ENCODE measurements at places on chromosomes 11 and 22.
A peak's percentile ranks its signal among the peaks of the same experiment; 100 is the strongest.

DNA sequence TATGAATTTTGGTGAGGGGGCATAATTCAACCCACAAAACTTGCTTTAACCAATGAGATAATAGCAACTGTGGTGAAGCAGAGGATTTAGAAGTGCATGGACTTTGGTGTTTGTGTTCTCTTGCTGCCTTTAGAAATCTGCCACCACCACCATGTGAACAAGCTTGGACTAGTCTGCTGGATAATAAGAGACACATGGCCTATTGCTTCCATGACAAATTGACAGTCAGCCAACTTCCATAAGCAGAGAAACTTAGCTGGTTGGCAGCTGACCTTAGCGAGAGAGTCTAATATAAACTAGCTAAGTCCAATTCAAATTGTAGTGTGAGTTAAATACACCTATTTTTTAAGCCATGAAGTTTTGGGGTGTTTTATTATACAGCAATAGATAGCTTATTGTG is 482.1 kb upstream of the ANO5 start:
- no peak for DNase-seq

DNA sequence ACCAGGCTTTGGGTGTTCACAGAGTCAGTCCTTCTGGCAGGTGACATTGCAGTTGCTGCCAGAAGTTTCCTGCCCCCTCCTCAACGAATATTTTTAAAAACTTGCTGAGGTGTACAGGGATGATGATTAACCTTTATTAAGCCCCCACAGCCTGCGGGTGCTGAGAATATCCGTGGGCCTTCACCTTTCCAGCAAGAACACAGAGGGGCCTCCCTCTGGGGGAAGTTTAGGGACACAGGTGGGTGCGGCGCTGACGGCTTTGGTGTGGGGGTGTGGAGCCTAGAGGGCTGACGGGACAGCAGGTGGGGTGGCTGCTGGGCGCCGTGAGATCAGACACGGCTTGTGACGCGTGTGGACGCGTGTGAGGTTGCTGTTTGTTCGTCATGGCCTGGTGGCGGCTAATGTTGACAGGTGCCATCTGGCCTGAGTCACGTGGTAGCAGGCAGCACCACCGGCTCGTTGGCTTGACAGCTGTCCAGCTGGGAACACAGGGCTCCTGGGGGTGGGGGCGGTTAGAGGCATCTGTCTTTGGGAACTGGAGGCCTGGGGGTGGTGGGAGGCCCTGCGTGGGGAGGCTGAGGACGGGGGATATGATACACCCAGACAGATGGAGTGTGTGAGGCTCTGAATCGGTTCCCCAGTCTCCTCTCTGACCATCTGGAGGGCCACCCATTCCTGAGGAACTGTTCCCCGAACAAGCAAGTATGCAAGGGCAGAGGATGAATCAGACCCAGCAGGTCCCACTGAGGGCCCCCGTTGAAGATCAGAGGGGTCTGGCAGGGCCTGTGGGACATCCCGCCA is 12.5 kb upstream of the LRRC10B start:
- DNase-seq, result no peak

DNA sequence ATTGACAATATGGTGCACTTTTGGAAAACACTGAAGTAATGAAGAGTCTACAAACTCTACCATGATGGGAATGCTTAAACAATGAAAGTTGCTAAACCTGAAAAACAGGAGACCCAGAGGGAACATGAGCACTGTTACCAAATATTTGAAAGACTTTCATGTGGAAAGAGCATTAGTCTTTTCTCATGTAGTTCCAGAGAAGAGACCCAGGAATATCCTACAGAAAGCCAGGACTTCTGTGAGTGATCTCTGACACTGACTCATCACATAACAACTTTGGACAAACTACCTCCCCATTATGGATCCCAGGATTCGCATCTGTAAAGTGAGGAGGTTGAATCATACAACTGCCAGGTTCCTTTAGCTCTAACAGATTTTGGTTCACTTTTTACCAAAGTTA is 62.2 kb downstream of the FAM181B start:
- no peak for DNase-seq

GRCh38 chr22:43820651-43821305 is 8.7 kb upstream of the EFCAB6 start:
- peak; percentile 7 for DNase-seq

DNA sequence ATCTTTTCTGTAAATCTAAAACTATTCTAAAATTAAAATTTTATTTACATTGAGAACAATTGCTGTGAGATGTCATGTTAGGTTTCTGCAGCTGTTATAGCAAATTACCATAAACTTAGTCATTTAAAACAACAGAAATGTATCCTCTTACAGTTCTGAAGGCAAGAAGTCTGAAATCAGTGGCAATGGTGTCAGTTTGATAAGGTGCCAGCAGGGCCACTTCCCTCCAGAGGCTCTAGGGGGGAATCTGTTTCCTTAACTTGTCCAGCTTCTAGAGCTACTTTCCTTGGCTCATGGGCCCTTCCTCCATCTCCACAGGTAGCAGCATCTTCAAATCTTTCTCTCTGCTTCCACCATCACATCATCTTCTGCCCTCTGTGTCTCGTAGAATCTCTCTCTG is 23.0 kb downstream of the MOGAT2 start:
- no peak for DNase-seq

- no peak for DNase-seq
Observed at GRCh38 chr11:42253156-42253555, 793.7 kb upstream of the LRRC4C start.

- peak; percentile 46 for DNase-seq
Observed at GRCh38 chr11:16999116-16999515, 15.1 kb downstream of the PLEKHA7 start.
